ENCODE measurements at places on chromosomes 7 and 10. TPM values are rescaled to one million over a fixed set of nuclear protein-coding genes. Genes with fewer than 3 reads are reported as not detected.
A peak's percentile ranks its signal among the peaks of the same experiment; 100 is the strongest.

ZNF239 gene
- total RNA-seq: 1.5 TPM

C10orf53 gene
- not detected for total RNA-seq

- peaks cover 26% of the 10 kb centered on the region for H3K27me3 ChIP-seq
- H3K4me3 ChIP-seq: no peak overlapping the region
- no peak overlapping the region for H3K27ac ChIP-seq
- no peaks in the 10 kb centered on the region for H3K36me3 ChIP-seq
- DNase-seq: no peak
Measured at GRCh38 chr10:27388761-27389399, 115.2 kb upstream of the RAB18 start.

- no peaks in the 10 kb centered on the region for H3K4me1 ChIP-seq
- H3K27me3 ChIP-seq: no peaks in the 10 kb centered on the region
- no peaks in the 10 kb centered on the region for H3K36me3 ChIP-seq
- H3K4me3 ChIP-seq: no peak overlapping the region
Measured at GRCh38 chr7:12907774-12908173, 220.3 kb downstream of the ARL4A start.

GRCh38 chr7:140479739-140480084, 407 bp upstream of the MKRN1 start:
- DNase-seq: no peak
- H3K27me3 ChIP-seq: no peaks in the 10 kb centered on the region
- H3K27ac ChIP-seq: peak overlapping the region; percentile 96
- H3K4me1 ChIP-seq: peaks cover 27% of the 10 kb centered on the region

DNA sequence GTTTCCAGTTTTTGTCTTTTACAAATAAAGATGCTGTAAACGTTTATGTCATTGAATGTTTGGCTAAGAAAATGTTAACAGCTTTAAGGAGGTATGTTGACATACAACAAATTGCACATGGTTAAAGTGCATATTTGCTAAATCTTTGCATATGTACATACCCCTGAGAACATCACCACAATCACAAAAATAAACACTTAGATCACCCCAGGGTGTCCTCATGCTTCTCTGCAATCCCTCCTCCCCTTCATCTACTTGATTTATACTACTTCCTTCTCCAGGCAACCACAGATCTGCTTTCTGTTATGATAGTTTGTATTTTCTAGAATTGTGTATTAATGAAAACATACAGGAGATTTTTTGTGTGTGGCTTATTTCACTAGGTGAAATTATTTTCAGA, 209.5 kb downstream of the GLRX3 start:
- no peak for DNase-seq
- no peak overlapping the region for H3K4me3 ChIP-seq
- no peak overlapping the region for H3K27ac ChIP-seq
- H3K4me1 ChIP-seq: no peaks in the 10 kb centered on the region
- no peaks in the 10 kb centered on the region for H3K27me3 ChIP-seq
- H3K36me3 ChIP-seq: no peaks in the 10 kb centered on the region

- DNase-seq: peak; percentile 26
- H3K36me3 ChIP-seq: peaks cover 33% of the 10 kb centered on the region
- H3K27me3 ChIP-seq: no peaks in the 10 kb centered on the region
Measured at GRCh38 chr10:13340626-13341376, 7.3 kb downstream of the SEPHS1 start.

TMEM213 gene
- 0.39 TPM for total RNA-seq

HYAL4 gene
- total RNA-seq: not detected

GRCh38 chr7:158527038-158527437, 60.6 kb downstream of the PTPRN2 start:
- DNase-seq: no peak
- H3K36me3 ChIP-seq: no peaks in the 10 kb centered on the region
- no peaks in the 10 kb centered on the region for H3K4me1 ChIP-seq
- H3K4me3 ChIP-seq: no peak overlapping the region

DNA sequence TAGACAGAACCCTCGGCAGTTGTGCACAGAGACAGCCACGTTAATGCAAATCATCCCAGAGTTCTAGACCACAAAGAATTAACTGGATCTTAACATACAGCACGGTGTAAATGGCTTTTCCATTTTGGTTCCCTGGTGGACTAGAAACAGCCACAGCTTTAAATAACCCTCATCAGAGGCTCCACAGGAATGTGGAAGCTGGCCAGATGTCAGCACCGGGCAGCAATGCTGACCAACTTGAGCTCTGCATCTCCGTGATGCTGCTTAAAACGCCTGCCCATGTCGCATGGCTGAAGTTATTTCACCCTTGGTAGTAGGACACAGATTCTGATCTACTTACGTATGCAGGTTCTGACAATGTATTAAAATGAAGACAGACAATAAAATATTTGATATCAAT, 24.5 kb downstream of the RSU1 start:
- H3K36me3 ChIP-seq: peaks cover 21% of the 10 kb centered on the region
- H3K4me3 ChIP-seq: no peak overlapping the region
- no peak for DNase-seq
- no peak overlapping the region for H3K27ac ChIP-seq
- H3K4me1 ChIP-seq: peaks cover 29% of the 10 kb centered on the region

GRCh38 chr10:57884965-57885617, 382.6 kb downstream of the IPMK start:
- no peak overlapping the region for H3K4me3 ChIP-seq
- H3K4me1 ChIP-seq: no peaks in the 10 kb centered on the region
- no peak overlapping the region for H3K27ac ChIP-seq
- H3K36me3 ChIP-seq: no peaks in the 10 kb centered on the region
- no peaks in the 10 kb centered on the region for H3K27me3 ChIP-seq
- no peak for DNase-seq

GRCh38 chr7:79604841-79605240, 151.4 kb upstream of the MAGI2 start:
- H3K36me3 ChIP-seq: no peaks in the 10 kb centered on the region
- H3K27ac ChIP-seq: no peak overlapping the region
- no peaks in the 10 kb centered on the region for H3K4me1 ChIP-seq
- no peak for DNase-seq
- H3K4me3 ChIP-seq: no peak overlapping the region
- H3K27me3 ChIP-seq: no peaks in the 10 kb centered on the region

- no peaks in the 10 kb centered on the region for H3K27me3 ChIP-seq
- H3K4me1 ChIP-seq: no peaks in the 10 kb centered on the region
- no peak overlapping the region for H3K27ac ChIP-seq
- H3K36me3 ChIP-seq: no peaks in the 10 kb centered on the region
- no peak overlapping the region for H3K4me3 ChIP-seq
Measured at GRCh38 chr7:46357290-46357689, 436.2 kb upstream of the IGFBP3 start.

DNA sequence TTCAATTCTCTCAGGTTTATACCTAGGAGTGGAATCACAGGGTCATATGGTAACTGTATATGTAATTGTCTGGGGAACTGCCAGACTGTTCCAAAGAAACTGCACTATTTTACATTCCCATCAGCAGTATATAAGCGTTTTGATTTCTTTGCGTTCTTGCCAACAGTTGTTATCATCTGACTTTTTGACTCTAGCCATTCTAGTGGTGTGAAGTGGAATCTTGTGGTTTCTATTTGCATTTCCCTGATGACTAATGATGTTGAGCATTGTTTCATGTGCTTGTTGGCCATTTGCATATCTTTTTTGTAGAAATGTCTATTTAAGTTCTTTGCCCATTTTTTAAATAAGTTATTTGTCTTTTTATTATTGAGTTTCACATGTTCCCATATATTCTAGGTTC, 44.3 kb upstream of the ZC3HAV1 start:
- H3K4me3 ChIP-seq: no peak overlapping the region
- H3K27ac ChIP-seq: no peak overlapping the region
- peaks cover 13% of the 10 kb centered on the region for H3K4me1 ChIP-seq
- no peaks in the 10 kb centered on the region for H3K27me3 ChIP-seq
- peaks cover 3% of the 10 kb centered on the region for H3K36me3 ChIP-seq

TYW1B gene
- total RNA-seq: 2.9 TPM

Measured in activated CD4-positive, alpha-beta memory T cell treated with anti-CD3 and anti-CD28 coated beads for 36 hours (primary cell).